GF-D8 (cell line): ENCODE measurements at places on chromosomes 1 and 21.

DNA sequence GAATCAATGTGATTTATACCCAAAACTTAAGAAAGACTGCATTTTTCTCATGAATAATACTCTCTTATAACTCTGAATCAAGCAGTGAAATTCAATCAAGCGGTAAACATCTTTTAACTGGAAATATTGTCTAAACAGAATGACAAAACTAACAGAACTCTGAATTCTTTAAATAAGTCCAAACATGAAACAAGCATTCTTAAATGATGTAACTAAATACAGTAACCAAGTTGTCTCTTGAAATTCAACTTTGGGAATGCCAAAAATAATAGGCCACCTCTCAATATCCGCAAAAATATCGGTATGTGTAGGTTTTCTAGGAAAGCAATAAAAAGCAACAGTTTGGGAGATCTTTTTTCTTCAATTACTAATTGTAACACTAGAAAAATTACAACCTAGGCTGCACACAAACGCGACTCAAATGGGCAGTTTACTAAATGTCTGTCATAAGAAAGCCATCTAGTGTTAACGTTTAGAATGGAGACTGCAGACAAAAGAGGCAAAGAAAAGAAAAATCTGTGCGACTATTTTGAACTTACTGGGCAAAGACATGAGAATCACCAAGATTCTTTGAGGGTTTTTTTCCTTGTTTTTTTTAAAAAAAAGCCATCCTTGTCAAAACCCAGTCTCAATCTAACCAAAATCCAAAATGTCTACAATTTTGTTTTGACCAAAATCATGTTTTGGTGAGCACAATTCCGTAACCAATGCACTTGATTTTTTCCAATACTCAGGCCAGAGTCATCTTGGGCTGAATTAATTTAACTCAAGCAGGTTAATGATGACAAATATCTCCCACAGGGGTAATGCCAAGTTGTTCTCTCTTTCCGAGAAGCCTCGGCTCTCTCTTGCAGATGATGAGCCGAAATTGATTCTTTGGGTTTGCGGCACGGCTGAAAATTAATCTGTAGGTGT, 1.3 kb downstream of the SIPA1L2 start:
- no peak for DNase-seq

DNA sequence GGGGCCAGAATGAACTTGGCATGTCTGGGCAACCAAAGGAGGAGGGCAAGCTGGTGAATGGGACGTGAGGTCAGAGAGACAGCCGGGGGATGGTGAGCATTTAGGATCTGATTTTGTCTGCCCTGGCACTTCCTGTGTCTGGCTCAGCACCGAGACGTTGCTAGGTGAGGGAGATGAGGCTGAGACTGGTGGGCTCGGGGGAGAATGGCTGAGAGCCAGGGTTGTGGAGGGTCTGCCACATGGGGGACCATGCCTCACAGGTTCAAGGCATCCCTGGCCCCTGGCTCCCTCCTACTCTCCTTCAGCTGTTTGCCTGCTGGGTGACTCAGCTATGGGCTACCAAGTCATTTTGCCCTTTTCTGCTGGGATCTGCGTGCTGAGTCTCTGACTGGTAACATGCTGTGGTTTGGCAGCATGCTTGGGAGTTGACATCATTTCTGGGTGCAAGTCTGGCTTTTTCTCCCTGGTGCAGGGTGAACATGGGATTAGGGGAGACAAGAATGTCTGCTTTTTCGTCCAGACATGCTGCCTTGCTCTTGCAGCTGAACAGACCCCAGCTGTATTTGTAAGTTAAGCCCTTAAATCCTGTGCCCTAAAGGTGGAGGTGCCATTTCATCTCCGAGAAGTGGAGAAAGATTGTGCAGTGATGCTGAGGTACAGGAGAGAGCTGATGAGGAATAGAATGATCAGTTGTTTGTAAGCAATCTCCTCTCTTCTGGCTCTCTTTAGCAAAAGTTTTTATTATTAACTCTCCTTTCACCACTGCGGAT, 17.6 kb downstream of the GALNT2 start:
- DNase-seq, result peak; percentile 19

DNA sequence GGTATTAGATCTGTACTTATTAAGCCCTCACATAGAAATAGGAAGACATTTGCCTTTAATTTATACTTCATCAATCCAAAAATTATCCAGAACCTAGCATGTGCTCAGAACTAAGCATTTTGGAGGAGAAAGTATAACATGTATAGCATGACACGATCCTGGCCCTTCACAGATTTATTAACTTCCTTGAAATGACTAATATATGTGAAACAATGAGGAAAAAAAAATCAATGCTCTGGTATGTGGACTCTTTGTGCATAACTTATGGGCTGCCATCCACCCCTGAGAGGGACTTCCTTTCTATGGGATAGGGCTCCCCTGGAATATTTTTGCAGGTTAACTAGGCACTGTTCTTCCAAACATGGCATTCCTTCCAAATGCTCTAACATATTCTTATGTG, 36.6 kb downstream of the CCDC185 start:
- DNase-seq, result no peak

DNA sequence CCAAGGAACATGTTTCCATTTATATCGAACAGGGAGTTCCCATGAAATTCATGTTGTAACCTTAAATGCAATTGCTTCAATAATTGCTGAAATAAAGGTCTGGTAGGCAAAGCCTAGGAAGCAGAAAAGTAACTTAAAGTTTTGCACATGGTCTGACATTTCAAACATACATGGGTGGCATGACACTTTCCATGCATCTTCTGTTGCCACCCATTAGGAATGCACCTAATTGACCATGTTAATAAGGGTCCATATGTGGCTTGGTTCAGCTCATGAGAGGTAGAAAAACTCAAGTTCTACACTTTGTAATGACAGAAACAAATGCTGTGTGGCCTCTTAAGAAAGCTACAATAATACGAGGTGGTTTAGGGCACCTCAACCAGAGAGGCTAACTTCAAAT, 72.0 kb upstream of the GORAB start:
- no peak for DNase-seq

DNA sequence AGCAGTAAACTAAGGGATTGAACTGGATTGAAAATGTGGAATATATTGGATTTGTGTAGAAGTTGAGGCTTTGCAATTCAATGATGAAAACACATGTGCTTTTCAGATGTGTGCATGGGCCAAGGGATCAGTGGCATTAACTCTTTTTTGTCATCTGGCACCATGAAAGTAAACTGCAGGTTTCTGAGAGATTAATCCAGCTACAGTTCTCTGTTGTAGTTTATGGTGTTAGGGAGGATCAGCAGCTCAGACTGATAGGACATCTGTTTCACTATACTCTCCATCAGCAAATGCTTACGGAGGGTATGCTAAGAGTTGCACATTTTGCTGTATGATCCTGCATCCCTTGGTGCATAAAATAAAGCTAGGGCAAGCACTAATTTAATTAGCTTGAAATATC, 82.6 kb downstream of the C1orf21 start:
- no peak for DNase-seq

DNA sequence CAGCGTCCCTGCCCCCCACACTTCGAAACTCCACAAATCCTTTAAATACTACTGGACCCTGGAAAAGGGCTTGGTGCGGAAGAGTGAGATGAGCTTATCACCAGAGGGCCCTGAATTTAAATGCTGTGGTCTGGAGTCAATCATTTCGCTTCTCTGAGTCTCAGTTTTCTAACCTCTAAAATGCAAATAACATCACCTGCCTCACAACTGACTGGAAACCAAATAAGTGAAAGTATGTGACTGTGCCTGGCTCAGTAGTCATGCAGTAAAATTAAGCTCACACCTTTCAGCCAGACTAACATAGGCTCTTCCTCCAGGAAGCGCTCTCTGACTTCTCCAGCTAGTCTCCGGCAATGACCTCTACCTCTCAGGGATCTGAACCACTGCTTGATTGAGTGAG, 4.2 kb downstream of the GJA4 start:
- DNase-seq, result no peak

- DNase-seq, result no peak
Measured at GRCh38 chr21:41315726-41316125, 875 bp upstream of the FAM3B start.

GRCh38 chr1:92975551-92976232, 14.4 kb upstream of the DIPK1A start:
- DNase-seq, result no peak

- DNase-seq, result no peak
Measured at GRCh38 chr1:221309723-221310122, 430.5 kb downstream of the HLX start.

DNA sequence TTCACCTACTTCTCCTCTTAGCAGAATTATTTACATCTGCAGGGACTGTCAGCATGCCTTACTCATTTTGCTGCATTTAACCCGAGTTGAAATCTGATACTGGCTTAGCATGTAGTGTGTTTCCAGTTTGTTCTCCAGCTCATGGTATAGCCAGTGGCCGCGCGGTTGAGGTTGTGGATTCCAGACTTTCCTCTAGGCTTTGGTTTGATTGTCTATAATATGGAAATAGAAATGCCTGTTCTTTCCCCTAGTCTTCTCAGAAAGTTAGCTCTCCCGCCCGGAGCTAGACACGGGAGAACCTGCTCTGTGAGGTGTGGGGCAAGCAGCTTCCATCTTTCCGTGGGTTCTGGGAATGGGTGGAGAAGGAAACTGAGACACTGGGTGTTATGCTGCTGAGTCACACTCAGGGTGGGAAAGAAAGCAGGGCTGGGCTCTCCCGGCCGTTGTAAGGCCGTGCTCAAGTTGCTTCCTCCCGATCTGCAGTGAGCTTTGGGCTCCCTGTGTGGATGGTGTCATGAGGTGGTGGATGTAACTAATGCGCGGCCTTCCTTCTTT, 206.8 kb upstream of the TMEM51 start:
- DNase-seq, result no peak

DNA sequence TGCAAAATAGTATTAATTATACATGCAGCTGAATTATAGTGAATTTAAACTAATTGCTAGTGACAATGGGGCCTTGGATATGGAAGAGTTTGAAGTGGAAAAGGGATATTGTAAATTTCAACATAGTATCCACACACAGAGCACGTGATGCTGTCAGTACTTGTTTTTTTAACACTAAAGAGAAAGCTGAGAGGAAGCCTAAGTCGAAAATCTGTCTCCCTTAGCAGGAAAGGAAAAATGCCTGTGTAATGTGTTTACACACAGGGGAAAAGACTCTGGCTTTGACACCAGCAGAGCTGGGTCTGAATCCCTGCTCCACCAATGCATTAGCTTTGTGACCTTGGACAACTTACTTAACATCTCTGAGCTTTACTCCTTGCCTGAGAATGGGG, 42.6 kb downstream of the PCSK9 start:
- no peak for DNase-seq

DNA sequence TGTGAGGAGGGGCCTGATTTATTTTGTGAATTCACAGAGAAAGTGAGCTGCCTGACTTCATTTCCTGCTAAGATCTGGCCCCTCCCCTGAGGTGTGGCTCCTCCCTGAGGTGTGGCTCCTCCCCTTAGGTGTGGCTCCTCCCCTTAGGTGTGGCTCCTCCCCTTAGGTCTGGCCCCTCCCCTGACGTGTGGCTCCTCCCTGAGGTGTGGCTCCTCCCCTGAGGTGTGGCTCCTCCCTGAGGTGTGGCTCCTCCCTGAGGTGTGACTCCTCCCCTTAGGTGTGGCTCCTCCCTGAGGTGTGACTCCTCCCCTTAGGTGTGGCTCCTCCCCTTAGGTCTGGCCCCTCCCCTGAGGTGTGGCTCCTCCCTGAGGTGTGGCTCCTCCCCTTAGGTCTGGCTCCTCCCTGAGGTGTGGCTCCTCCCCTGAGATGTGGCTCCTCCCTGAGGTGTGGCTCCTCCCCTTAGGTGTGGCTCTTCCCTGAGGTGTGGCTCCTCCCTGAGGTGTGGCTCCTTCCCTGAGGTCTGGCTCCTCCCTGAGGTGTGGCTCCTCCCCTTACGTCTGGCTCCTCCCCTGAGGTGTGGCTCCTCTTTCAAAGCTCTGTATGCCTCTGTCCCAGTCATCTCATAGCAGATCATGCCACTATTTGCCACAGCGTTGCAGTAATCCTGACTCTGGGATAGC, 26.9 kb upstream of the LRRC3 start:
- DNase-seq, result no peak

DNA sequence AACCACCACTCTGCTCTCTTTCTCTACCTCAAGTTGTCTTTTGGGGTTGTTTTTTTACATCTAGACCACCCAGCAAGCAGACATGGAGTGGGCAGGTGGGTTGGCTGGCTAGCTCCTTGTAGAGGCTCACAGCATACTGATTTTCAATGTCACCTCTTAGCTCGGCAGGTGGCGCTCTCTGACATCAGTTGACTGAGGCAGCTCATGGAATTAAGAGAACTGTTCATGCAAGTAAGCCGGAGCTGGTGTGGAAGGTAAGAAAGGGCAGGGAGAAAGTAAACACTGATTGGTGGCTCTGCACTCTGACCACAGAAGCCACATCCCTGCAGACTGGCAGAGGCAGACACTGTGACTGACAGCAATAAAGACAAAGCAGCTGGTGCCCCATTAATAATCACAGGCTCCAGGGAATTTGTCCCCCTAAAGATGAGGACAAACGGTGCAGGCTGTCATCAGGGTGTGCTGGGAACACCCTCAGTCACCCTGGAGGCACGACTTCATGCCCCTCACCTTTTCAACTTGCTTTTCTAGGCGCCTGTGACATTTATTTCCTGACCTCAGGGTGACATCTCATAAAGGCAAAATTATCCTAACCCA, 226.8 kb downstream of the LMX1A start:
- no peak for DNase-seq

DNA sequence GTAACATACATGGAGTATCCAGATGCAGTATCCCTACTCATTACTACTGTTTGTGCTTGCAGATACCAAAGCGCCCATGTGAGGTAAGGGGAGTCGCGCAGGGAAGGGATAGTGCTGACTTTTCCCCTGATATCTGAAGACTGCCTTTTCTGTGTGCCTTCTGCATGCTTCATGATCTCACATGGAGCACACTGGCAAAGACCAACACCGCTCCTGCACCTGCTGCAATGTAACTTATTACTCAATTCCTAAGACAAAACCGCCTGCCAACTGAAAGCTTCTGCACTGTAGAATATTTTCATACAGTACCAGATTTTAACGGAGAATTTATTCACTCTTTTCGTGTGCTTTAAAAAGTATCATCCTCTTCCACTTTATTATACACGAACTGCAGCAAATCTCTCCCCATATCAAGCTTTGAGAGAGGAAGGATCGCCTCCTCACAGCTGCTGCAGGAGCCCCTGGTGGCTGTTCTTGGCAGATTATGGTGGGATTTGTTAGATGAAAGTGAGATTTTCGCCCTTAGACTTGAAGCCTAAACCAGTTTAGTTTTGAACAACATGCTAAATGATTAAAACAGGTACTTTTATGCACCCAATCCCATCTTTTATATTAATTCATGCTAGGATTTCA, 99.1 kb downstream of the PTPN14 start:
- DNase-seq, result no peak

- no peak for DNase-seq
Measured at GRCh38 chr1:116256286-116256649, 116.8 kb upstream of the ATP1A1 start.

DNA sequence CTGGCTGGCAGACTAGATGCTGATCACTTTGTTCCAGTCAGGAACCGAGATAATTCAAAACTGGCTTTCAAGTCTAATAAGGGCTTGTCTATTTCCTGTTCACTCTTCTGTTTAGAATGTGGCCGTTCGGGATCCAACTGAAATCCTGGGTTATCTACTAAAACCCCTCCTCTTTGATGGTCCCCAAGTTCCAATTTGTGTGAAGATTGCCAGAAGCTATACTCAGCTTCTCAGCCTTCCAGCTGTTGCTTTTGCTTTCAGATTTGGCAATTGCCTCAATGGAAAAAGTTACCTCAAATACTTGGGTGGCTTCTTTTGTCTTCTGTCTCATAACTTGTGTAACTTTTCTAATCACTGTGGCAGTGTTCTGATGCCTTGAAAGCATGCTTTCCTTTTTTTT, 43.7 kb downstream of the BTBD8 start:
- no peak for DNase-seq

- no peak for DNase-seq
Measured at GRCh38 chr1:243341074-243341473, 85.2 kb downstream of the SDCCAG8 start.

- no peak for DNase-seq
Measured at GRCh38 chr1:202291961-202292712, 49.6 kb downstream of the UBE2T start.
